ENCODE measurements at places on chromosomes 4 and X.

DNA sequence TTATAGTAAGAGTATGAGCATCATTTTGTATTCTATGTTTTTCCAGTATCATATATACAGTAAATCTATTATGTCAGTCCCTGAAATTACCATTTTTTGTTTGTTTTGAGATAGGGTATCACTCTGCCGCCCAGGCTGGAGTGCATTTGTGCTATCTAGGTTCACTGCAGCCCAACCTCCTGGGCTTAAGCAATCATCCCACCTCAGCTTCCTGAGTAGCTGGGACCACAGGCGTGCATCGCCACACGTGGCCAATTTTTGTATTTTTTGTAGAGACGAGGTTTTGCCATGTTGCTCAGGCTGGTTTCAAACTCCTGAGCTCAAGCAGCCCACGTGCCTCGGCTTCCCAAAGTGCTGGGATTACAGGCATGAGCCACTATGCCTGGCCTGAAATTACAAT, 85.6 kb downstream of the ZNF330 start:
- DNase-seq = no peak

- peak; percentile 79 for DNase-seq
These were observed 7.0 kb downstream of the MTM1 start for GRCh38 chrX:150575419-150575814.

DNA sequence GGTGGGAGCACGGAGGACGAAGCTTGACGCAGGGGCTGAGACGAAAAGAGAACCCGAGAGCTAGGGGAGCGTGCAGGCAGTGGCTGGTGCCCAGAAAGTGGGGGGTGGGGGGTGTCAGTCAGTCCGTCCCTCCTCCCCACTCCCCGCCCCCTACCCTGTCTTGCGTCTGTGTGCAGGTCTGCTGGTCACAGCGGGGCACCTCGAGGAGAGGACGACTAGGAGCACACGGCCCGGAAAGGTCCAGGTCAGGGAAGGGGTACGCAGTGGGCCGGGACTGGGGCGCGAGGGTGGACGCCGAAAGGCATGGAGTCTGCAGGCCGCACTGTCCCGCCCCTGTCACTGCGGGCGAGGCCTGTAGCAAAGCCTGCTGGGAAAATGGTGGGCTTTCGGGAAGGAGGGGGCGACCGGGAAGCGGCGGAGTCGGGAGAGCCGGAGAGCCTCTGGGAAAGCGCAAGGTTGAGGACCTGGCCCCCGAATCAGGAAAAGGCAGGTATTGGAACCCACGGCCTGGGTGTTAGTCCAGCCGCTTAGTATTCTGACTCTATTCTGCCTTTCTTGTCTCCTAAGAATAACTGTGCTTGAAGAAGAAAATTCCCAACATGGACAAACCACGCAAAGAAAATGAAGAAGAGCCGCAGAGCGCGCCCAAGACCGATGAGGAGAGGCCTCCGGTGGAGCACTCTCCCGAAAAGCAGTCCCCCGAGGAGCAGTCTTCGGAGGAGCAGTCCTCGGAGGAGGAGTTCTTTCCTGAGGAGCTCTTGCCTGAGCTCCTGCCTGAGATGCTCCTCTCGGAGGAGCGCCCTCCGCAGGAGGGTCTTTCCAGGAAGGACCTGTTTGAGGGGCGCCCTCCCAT, 769 bp downstream of the TCEAL1 start:
- peak; percentile 0 for DNase-seq

- DNase-seq = no peak
These were observed 9.8 kb upstream of the P2RY8 start for GRCh38 chrX:1546691-1547251.

DNA sequence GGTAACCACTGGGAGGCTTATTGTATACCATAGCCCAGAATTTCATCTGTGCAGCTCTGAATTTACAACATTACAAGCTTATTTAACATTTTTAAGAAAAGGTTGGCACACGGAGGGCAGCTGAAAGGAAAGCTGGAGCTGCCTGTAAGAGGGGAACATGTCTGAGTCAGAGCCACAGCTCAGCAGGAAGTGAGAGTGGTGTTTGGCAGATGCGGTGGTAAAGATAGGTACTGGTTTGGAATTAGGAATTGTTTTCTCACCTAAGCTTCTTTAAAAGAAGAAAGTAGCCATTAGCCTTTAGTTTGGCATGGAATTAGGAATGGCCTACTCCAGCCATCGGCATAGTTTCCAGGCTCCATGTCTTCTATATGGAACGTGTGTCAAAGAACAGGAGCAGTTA, 172.5 kb upstream of the ANXA3 start:
- no peak for DNase-seq

GRCh38 chr4:26748811-26749210, 111.8 kb upstream of the STIM2 start:
- DNase-seq = no peak

DNA sequence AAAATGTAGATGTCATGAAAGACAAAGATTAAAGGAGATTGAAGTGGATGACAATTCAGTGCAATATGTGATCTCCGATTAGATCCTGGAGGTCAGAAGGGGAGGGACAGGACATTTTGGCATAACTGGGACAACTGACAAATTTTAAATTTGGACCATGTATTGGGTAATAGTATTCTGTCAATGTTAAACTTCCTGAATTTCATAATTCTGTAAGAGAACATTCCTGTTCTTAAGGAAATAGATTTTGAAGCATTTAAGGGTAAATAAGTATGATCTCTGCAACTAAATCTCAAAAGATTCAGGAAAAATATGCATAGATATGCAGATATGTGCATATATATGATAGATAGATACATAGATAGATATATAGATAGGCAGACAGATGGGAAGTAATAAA, 11.0 kb downstream of the ODAPH start:
- no peak for DNase-seq

DNA sequence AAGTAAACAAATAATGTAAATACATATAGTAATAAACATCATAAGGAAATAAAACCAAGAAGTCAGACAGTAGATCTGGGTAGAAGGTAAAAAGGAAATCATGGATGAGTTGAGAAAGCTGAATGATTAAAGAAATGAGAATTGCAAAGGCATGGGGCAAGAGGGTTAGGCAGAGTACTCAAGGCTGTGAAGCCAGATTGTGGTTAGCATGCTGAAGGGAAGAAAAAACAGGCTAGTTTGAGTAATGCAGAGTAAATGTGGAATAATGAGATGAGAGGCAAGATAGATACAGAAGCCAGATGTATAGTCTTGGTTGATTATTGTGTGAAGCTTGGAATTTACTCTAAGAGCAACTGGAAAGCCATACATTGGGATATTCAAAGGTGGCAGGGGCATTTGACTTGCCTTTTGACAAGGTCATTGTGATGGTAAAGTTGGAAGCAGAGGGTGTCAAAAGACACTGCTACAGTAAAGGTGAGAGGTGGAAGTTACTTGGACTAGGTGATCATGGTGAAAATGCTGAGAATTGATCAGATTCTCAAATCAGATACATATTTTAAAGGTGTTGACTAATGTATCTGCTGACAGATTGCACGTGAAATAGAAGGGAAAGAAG, 307.0 kb downstream of the FSTL5 start:
- no peak for DNase-seq

DNA sequence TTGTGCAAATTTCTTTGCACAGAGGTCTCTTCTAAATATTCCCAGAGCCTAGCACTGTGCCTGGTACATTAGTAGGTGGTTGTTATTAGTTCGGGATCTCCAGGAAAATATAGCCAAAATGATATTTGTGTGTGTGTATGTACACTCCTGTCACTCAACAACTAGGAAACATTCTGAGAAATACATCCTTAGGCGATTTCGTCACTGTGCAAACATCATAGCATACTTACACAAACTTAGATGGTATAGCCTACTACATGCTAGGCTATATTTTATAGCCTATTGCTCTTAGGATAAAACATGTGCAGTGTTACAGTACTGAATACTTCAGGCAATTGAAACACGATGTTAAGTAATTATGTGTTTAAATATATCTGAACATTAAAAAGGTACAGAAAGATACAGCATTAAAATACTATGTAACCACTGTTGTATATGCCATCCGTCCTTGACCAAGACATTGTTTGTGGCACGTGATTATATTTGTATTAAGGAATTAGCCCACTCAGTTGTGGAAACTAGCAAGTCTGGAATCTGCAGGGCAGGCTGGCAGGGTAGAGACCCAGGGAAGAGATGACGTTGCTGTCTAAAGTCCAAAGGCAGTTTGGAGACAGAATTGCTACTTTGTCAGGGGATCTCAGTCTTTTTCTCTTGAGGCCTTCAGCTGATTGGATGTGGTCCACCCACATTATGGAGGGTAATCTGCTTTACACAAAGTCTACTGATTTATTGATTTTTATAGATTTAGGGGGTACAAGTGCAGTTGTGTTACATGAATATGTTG, 106.9 kb downstream of the COL4A6 start:
- DNase-seq = no peak

- no peak for DNase-seq
These were observed 35.2 kb upstream of the DDX60 start for GRCh38 chr4:168353746-168354145.

GRCh38 chr4:71732706-71733105, 51.2 kb downstream of the GC start:
- DNase-seq = no peak

GRCh38 chr4:123661080-123661737, 264.6 kb downstream of the SPRY1 start:
- DNase-seq = peak; percentile 6

DNA sequence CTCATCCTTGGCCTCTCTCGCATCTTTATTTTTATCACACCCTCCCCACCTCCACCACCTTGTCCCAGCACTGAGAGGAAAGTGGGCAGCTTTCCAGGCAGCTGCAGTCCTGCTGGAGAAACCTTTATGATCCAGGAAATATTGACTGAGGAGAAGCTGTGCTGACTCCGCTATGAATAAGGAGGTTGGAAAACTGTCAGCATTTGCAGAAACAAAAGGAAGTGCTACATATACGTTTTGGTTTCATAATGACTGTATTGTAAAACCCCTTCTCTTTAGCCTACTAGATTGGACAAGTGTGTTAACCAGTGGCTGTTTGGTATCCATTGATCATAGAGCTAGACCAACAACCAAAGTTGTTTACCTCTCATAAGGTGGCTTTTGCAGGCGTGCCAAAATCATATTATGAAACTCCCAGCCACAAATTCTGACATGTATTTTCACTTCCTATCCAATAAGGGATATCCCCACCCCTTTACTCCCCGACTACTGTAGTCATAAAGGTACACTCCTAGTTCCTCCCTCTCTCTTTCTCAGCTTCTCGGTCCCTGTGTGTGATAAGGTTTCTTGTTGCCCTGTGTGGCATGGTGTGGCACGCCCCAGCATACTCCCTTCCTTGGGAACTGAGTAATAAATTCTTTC, 88.4 kb downstream of the GPR143 start:
- peak; percentile 18 for DNase-seq

All from CD4-positive, alpha-beta T cell treated with Interleukin-2 at 100 ng/mL for 4 hours (primary cell).